ENCODE measurements at places on chromosomes 4 and X.

DNA sequence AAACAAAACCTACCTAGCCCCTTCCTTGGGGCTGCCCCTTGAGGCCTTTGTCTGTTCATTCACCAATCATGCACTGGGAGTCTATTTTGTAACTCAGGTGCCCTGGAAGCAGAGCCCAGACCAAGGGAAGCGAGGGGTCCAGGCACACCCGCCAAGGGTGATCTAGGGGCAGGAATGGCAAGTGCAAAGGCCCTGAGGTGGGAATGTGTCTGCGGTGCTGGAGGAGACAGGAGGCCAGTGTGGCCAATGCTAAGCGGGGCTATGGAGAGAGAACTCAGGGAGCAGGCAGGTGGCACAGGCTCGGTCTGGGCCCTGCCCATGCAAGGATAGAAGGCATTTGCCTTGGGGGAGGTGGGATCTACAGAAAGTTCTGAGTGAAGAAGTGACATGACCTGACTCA, 3.5 kb upstream of the SH3BP2 start:
- no peak for DNase-seq

DNA sequence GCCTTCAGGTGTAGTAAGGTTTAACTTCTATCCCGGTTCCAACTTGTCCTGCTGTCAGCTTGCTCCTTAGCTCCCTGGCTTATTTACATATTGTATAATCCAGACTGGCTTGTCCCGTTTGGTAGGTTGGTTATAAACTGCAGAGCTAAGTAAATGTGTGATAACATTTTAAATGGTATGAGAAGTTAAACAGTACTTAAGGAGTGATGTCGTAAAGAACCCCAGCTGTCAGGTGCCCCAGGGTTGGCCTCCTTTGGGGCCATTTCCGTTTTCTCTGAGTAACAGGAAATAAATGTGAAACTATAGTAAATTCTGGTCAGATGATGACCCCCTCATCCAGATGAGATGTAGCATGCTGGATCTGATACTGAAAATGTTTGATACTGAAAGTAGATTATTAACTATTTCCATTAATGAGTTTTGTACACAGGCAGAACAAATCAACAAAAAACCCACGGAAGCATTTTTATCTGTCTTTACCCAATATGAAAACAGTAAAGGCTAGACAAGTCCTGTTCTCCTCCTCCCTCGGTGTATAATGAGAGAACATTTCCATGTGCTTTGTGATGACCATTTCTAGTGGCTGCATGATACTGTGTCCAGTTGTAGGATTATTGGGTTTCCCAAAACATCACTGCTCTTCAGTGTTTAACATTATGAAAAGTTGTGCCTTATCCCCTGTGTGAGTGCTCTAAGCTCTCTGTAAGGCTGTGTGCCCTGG, 22.4 kb downstream of the GAB1 start:
- DNase-seq: no peak

- DNase-seq: no peak
Measured at GRCh38 chr4:112905728-112906127, 143.7 kb upstream of the ANK2 start.

DNA sequence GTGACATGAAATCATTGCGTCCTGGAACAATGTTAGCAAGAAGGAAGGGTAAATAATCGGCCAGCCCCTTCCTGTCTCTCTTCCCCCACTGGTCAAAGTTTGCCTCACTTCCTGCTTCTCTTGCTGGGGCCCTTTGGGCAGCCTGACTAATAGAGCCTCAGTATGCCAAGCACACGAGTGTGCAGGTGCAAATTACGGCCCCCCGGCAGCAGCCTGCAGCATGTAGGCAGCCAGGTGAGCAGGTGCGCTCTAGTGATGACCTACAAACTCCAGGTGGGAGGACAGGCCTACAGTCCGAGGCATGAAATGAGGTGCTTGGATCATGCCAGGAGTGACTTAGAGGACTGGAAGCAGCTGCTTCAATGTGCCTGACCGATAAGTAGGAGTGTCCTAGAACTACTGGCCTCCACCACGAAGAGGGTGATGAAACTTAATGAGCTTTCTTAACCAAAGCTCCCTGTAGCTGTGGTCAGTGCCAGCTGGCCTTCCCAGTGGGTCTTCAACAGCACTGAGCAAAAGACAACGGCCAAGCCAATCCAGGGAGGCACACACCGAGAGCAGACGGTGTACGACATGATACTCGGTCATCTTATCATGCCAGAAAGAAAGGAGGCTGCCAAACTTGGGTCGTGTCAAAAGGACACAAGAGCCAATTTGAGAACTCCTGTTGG, 26.1 kb upstream of the FAT1 start:
- no peak for DNase-seq

- no peak for DNase-seq
Measured at GRCh38 chr4:38145741-38146140, 185.5 kb downstream of the PTTG2 start.

- DNase-seq: no peak
Measured at GRCh38 chr4:7045961-7046921, 3.1 kb downstream of the TADA2B start.

- DNase-seq: no peak
Measured at GRCh38 chrX:134418317-134419113, 41.5 kb upstream of the HPRT1 start.

DNA sequence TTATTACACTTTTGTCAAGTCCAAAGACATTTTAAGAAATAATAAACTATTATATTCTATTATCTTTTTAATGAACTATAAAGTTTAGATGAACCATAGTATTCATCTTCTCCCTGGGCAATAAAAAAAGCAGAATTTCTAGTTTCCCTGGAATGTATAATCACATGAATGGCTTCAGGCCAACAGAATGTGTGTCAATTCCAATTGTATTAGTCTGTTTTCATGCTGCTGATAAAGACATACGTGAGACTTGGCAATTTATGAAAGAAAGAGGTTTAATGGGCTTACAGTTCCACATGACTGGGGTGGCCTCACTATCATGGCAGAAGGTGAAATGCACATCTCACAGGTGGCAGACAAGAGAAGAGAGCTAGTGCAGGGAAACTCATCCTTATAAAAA, 70.7 kb upstream of the ANXA10 start:
- no peak for DNase-seq

GRCh38 chrX:1468250-1468772, 15.6 kb upstream of the ASMTL start:
- peak; percentile 58 for DNase-seq

DNA sequence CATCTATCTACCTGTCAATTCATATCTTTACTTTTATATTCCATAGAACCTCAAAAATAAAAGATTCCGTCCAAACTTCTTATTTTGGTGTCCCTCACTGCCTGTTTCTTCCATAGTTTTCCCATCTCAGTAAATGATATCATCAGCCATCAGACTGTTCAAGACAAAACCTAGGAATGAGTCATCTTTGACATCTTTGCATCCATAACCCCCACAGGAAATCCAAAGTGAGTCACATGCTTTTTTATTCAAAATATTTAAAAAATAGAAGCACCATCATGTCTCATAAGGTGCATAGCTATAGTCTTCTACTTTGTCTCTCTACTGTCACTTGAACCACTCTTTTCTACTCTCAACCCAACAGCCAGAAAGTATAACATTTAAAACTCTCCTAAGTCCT, 29.9 kb upstream of the CXXC4 start:
- DNase-seq: no peak

- no peak for DNase-seq
Measured at GRCh38 chr4:4672402-4672801, 130.6 kb upstream of the STX18 start.

GRCh38 chrX:56763556-56764152, 34.6 kb downstream of the NBDY start:
- DNase-seq: no peak

DNA sequence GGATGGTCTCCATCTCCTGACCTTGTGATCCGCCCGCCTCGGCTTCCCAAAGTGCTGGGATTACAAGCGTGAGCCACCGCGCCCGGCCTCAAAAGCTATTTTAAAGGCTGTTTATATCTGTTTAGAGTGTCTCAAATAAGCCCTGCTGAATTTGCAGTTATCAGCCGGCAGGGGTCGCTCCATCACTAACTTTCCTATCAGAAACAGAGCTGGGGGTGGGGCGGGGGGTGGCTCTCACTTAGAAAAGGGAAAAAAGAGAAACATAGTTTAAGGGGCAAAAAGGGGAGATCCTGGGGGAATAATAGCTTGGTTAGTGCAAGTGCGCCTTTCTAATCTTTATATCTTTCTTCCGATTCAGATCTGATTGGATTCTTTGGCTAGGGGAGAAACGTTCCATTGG, 450.7 kb downstream of the UBE2NL start:
- no peak for DNase-seq

- DNase-seq: no peak
Measured at GRCh38 chrX:66698273-66699204, 59.7 kb upstream of the EDA2R start.

DNA sequence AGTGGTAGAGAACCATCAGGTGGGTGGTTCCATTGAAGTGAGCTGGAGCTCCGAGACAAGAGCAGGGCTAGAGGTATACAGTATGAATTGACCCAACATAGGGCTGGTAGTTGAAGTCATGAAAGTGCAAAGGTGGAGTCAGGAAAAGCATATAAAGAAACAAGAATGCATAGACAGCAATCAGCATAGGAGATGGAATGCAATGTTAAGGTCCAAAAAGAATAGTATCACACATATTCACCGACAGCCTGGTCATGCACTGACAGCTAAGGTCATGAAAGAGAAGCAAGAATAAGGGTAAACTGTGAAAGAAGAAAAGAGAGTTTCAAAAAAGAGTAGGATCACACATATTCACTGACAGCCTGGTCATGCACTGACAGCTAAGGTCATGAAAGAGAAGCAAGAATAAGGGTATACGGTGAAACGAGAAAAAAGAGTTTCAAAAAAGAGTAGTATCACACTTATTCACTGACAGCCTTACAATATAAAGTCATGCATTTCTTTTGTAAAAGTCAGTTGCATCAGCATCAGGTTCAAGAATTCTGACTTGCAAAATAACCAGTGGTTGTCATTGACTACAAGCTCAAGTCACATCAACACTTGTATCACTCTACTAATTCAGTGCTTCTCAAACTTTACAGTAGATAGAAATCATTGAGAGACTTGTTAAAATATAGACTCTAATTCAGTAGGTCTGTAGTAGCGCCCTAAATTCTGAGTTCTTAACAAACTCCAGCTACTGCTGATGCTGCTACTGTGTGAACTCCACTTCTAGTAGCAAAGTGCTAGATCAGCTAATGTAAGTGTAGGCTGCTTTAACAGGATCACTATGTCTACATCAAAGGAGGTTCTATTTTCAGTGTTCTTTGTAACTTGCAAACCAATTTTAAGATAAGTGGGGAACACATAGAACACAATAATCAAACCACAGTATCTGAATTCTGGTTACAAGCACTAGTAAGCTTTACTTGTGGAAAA, 221.9 kb downstream of the PDGFC start:
- no peak for DNase-seq

GRCh38 chrX:8846266-8846665, 45.1 kb upstream of the FAM9A start:
- no peak for DNase-seq

DNA sequence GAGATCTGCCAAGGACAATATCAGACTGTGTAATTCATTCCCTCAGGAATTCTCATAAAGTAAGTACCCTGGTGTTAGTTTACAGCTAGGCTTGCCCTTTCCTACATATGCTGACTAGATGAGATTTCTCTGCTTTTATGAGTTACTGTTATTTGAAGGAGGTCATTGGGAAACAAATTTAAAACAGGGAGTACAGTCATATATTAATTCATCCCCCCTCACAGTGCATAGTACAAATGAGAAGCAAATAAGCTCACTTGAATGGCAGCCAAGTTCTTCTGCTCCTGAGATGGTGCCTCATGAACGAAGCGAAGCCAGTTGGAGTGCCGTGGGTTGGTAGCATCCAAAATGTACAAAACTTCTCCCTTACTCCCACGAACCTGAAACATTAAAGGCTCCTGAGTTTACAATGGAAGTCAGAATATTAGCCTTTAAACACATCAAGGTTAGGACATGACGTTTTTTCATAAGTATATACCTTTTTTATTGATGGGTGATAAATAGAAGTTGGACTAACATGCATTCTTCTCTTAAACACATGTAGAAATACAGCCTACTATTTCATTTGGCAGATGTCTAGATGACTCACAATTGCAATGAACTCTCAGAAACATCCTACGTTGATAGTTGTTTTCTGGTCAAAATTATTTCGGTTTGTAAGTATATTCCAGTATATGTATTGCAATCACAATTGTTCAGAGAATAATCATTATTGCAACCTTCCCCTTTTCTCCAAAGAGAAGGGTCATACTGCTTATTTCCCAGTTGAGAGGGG, 69.2 kb downstream of the PRDM5 start:
- DNase-seq: no peak

DNA sequence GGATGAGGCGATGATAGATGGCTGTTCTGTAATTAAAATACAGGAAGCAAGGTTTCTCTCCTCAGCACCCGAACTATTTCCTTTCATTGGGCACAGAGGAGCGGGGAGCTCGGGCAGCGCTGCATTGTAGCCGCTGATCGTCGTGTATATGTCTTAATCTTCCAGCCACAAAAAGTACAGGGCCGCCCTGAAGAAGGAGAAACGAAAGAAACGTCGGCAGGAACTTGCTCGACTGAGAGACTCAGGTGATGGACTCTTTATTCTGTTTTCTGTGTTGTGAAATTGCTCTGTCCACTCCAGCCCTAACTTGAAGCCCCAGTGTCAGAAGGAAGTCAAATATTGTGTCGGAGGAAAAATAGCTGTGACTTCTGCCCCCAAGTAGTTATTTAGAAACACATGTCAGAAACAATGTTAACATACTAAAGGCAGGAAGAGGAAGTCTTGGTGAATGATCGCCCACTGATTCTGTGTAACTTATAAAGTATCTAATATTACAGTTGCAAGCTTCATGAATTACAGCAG, 546 bp downstream of the ZRSR2 start:
- DNase-seq: no peak

DNA sequence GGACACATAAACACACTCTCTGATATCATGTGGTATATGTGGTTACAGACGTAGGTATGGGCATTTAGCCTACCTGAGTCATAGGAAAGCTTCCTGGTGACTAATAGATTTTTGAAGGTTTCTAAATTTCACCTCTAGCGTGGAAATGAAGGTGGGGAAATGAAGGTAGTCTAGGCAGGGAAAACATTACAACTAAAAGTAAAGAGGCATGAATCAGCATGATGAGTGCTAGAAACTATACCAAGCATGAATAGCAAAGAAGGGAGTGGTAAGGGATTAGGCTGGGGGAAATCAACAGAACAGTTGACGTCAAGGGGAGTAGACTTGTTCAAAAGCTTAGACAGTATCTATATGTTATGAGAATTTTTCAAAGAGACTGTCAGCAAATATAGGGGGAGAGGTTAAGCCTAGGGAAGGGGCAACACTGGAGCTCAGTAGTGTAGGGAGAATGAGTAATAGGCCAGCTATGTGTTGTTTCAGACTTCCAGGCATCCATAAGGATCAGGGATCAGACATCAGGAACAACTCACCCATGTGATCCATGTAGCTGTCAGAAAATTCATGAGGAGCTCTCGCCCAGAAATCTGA, 279.3 kb upstream of the DIPK2B start:
- no peak for DNase-seq

GRCh38 chrX:152907084-152907651, 9.3 kb downstream of the ZNF185 start:
- DNase-seq: no peak

GRCh38 chr4:76023389-76023788, at the start of gene CXCL10:
TSS of gene CXCL10 (minus strand) at chr4:76023497. CDS start at chr4:76023431, 66 bp downstream.
- no peak for DNase-seq

- no peak for DNase-seq
Measured at GRCh38 chr4:142282870-142283431, 563.1 kb downstream of the INPP4B start.

- DNase-seq: no peak
Measured at GRCh38 chr4:69780141-69780540, 19.7 kb upstream of the SULT1B1 start.

Data from GOT3 (cell line).